ENCODE measurements at places on chromosomes 7 and 10. TPM values are rescaled to one million over a fixed set of nuclear protein-coding genes. Genes with fewer than 3 reads are reported as not detected.
A peak's percentile ranks its signal among the peaks of the same experiment; 100 is the strongest.

SPAM1 gene
- total RNA-seq: not detected

- H3K36me3 ChIP-seq: no peaks in the 10 kb centered on the region
- H3K4me1 ChIP-seq: peaks cover 34% of the 10 kb centered on the region
- H3K27me3 ChIP-seq: peaks cover 3% of the 10 kb centered on the region
- peak; percentile 58 for DNase-seq
- H3K27ac ChIP-seq: no peak overlapping the region
These were observed 20.3 kb upstream of the SFRP5 start for GRCh38 chr10:97791824-97792721.

GRCh38 chr10:71620642-71621041, 98.9 kb downstream of the C10orf105 start:
- no peak overlapping the region for H3K27ac ChIP-seq
- H3K4me1 ChIP-seq: no peaks in the 10 kb centered on the region
- H3K27me3 ChIP-seq: no peaks in the 10 kb centered on the region

- H3K4me1 ChIP-seq: no peaks in the 10 kb centered on the region
- H3K27ac ChIP-seq: no peak overlapping the region
- H3K27me3 ChIP-seq: no peaks in the 10 kb centered on the region
- no peaks in the 10 kb centered on the region for H3K36me3 ChIP-seq
- no peak for DNase-seq
These were observed 121.2 kb upstream of the FOXP2 start for GRCh38 chr7:114293289-114294012.

GRCh38 chr7:15543256-15543655, 18.6 kb downstream of the AGMO start:
- no peak overlapping the region for H3K27ac ChIP-seq
- H3K4me3 ChIP-seq: no peak overlapping the region
- H3K36me3 ChIP-seq: no peaks in the 10 kb centered on the region
- DNase-seq: no peak

PVRIG gene
- 24.5 TPM for total RNA-seq

- H3K4me1 ChIP-seq: no peaks in the 10 kb centered on the region
- no peak within 1 kb of the TSS for H3K27ac ChIP-seq
- DNase-seq: no peak
- H3K4me3 ChIP-seq: no peak within 1 kb of the TSS
These were observed at the start of gene FOXI2 for GRCh38 chr10:127736915-127737562. Gene FOXI2, plus strand, starts transcription at chr10:127737185. Its CDS starts 89 bp downstream, at chr10:127737274.

DNA sequence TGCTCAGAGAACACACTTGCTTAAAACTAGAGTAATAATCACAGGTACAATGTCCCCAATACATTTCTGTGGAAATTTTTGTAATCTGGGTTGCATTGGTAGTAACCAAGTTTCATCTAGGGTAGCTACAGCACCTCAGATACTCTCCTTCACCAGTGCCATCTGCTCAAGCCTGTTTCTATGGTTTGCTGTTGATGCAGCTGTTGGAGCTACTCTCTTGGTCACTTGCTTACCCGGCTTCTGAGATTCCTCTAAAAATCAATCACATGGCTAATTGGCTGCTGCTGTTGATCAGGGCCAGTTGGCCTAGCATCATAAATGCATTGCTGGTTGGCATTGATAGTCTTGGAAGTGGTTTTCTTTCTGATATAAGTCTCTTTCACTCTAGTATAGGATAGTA, 220.8 kb downstream of the BICC1 start:
- H3K4me3 ChIP-seq: no peak overlapping the region
- H3K27ac ChIP-seq: no peak overlapping the region
- DNase-seq: no peak
- no peaks in the 10 kb centered on the region for H3K36me3 ChIP-seq
- H3K4me1 ChIP-seq: no peaks in the 10 kb centered on the region

DNA sequence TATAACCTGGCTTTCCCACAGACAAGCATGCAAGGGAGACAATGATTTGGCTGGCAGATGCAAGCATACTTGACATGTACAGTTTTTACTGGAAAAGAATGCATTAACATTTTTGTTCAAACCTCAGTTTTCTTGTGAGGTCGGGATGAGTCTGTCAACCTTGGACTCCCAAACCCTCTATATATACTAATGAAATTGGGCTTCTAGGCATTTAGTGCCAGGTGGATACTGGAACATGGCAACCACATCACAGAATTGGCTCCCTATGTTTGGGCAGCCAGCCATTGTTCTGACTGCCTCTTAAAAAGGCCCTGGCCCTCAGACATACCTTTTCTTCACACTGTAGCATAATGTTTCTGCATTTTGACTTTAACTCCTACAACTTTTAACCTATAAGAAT, 39.1 kb downstream of the CDK6 start:
- H3K4me3 ChIP-seq: no peak overlapping the region
- H3K27ac ChIP-seq: no peak overlapping the region
- peaks cover 26% of the 10 kb centered on the region for H3K4me1 ChIP-seq
- no peaks in the 10 kb centered on the region for H3K27me3 ChIP-seq
